ENCODE measurements at places on chromosomes 2 and 18.

DNA sequence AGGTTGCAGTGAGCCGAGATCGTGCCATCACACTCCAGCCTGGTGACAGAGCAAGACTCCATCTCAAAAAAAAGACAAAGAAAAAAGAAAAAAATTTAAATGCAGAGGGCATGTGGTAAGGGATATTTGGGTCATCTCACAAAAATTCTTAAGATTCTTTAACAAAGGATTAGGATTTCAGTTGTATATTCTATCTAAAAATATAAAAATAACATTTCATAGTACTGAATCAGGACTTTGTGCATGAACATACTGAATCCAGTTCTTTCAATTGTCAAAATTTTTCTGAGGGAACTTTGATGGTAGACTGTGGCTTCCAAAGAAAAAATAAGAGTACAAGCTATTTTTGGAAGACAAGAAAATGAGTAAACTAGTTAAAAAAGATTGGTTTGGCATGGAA, 6.5 kb upstream of the PPP3R1 start:
- DNase-seq, result no peak

- no peak for DNase-seq
These were observed 97.1 kb downstream of the TEX51 start for GRCh38 chr2:126995621-126996377.

DNA sequence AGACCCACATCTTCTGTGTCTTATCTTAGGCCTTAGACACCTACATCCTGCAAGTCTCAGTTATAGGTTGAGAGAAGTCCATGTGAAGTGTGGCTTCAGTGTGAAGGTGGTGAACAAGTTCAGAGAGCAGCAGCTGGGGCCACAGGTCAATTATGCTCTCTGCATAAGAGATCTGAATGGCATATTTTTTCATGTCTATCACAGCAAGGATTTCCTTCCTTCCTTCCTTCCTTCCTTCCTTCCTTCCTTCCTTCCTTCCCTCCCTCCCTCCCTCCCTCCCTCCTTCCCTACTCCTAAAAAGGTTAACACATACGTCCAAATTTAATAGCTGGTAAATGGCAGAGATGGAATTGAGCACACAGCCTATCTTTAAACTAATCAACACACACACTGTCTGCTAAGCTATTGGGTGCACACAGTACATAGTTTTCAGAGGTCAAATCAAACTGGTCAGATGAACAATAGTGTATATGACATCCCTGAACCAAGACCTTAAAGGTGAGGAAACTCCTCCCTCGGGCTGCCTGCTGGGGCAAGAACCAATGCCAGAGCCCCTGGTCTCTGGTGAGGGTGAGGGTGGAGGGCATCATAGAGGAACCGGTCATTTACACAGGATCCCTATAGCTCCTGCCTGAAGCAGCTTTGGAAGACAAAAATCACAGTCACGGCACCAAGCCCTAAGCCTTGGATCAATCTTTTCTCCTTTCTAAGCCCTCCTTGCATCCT, 240.9 kb downstream of the ICOS start:
- DNase-seq, result no peak

- no peak for DNase-seq
These were observed 3.8 kb downstream of the VIT start for GRCh38 chr2:36700311-36700710.

All from cortex of kidney (tissue), 1 donor.